NCI-H1436 treated with DMSO at 0.1 percent for 48 hours (cell line): ENCODE measurements at places on chromosomes 6 and 20.

DNA sequence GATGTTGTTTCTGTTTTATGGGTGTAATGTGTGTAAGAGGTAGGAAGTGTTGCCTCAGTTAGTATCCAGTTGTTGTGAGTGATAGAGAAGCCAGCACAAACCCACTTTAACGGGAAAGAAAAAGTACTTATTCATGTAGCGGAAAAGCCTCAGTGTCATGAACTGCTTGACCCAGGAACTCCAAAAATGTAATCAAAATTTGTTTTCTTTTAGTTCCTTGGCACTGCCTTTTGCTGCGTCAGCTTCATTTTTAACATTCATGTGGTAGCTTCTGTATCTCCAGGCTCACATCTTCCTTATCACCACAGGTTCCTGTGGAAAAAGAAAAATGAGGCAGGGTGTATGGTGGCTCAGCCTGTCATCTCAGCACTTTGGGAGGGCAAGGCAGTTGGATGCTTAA is 46.4 kb upstream of the CCDC28A start:
- DNase-seq: no peak

- no peak for DNase-seq
Observed at GRCh38 chr6:52535711-52536423, 41.0 kb downstream of the TRAM2 start.

DNA sequence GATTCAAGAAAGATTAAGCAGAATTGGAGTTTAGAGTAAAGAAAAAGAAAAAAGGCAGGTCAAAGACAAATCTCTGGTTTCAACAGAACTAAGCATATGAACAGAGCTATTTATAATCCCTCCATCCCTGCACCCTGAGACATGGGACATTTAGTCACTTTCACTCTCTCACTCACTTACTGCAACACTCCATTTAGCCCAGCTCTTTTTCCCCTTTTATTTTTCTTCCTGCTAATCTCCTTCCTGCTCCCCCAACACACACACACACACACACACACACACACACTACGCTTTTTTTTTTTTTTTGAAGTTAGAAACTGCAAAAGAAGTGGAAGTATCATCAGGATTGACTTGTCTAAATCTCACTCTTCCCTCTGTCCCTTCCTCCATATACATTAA is 45.1 kb upstream of the TBC1D7 start:
- DNase-seq: no peak

- DNase-seq: no peak
Observed at GRCh38 chr6:12516070-12516469, 200.5 kb upstream of the PHACTR1 start.

DNA sequence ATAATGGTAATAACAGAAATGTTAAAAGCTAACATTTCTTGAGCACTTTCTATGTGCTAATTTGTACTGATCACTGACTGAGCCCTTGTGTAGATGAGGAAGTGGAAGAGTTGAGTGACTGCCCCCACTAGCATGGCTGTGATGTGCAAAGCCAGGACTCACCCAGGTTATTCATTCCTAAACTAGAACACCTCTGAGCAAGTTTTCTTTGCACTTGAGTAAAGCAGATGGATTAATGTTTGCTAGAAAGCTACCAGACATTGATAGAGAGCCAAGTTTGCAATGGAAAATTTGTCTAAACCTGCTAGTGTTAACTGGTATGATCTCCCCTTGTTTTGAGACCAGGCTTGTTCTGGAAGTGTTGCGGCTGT is 467.4 kb upstream of the PLCB4 start:
- no peak for DNase-seq

- DNase-seq: no peak
Observed at GRCh38 chr20:3014179-3014578, 29.2 kb upstream of the GNRH2 start.

- DNase-seq: no peak
Observed at GRCh38 chr6:149131891-149132290, 185.6 kb upstream of the TAB2 start.

GRCh38 chr20:62804021-62804626 is 511 bp upstream of the OGFR start:
- no peak for DNase-seq

- no peak for DNase-seq
Observed at GRCh38 chr6:142758629-142759025, 186.3 kb downstream of the HIVEP2 start.
